ENCODE measurements at places on chromosomes 5 and 9.

GRCh38 chr5:111255169-111255568, 31.0 kb downstream of the CAMK4 start:
- no peak for DNase-seq

DNA sequence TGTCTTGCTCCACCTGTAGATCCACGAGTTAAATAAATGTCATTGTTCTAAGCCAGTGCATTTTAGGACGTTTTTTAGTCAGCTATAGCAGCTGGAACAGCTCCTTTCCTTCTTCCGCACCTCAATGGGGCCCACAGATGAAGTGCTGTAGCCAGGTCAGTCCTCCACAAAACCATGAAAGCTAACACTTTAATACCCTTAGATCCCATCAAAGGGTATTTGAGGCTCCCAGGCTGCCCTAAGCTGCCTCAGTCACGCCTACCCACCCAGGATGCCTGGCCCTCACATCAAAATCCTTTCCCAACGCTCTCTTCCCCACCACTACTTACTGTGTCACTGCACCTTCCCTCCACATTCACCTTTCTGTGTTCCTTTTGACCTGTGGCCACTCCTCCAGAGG, 44.1 kb upstream of the ACO1 start:
- DNase-seq, result no peak

DNA sequence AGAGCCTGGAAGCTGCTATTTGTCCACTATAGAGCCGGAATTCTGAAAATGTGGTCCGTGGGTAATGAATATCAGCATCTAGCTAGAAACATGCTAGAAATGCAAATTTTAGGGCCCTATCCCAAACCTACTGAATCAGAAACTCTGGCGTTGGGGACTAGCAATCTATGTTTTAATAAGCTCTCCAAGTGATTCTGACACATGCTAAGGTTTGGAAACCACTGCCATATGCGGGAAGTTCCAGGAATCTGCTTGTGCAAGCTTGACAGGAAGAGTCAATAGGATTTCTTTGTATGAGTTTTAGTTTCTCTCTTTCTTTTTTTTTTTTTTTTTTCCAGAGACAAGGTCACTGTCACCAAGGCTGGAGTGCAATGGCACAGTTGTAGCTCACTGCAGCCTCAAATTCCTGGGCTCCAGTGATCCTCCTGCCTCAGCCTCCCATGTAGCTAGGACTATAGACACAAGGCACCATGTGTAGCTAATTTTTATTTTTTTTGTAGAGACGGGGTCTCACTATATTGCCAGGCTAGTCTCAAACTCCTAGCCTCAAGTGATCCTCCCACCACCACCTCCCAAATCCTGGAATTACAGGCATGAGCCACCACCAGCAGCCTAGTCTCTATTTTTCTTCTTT, 26.4 kb upstream of the CARNMT1 start:
- no peak for DNase-seq

DNA sequence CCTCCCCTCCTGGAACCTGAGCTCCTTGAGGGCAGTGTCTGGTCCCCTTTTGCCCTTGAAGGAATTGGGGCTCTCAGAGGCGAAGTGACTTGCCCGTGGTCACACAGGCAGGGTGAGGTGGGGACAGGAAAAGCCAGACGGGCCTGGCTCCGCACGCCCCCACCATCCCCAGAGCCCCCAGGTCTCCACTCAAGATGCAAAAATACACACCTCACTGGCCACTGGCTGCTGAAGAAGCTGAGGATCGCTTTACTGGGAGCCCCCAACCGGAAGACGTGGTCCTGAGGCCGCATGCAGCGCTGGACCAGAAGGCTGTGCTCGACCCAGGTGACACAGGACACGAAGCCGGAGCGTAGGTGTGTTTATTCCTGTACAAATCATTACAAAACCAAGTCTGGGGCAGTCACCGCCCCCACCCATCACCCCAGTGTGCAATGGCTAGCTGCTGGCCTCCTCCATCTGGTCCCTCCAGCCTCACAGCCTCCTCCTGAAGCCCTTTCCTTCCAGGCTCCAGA, 7.6 kb upstream of the AK1 start:
- DNase-seq, result no peak

GRCh38 chr5:17151686-17152085, 65.7 kb upstream of the BASP1 start:
- no peak for DNase-seq

GRCh38 chr9:92611621-92612285, 58.2 kb downstream of the IPPK start:
- no peak for DNase-seq

DNA sequence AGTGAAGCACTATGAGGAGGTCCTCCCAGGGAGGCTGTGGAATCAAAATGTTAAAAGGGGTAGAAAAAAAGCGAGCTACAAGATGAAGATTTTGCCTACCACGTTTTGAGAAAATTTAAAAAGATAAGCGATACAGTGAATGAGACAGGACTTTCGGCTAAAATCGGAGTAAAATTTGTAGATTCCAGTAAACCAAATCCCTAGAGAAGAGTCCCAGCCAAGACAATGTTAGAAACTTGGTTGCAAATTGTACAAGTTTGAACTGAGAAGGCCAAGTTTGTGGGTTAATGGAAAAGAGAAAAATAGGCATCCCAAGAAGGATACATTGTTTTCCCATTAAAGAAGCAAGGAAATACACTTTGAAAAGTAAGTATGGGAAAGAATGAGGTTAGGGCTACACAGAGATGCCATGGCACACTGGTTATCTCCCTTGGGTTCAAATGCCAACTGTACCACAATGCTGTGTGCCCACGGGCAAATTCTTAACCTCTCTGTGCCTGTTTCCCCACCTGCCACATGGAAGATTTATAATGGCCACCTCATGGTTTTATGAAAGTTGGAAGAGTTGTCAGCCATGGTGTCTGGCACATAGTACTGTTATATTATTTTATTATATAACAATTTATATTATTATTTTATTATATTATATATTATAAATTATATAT, 16.2 kb upstream of the MGAT1 start:
- DNase-seq, result no peak

GRCh38 chr5:22665801-22666200, 187.3 kb downstream of the CDH12 start:
- no peak for DNase-seq

- no peak for DNase-seq
Measured at GRCh38 chr5:8730194-8730593, 815.7 kb downstream of the SEMA5A start.

- no peak for DNase-seq
Measured at GRCh38 chr9:35285731-35286130, 123.9 kb downstream of the UNC13B start.

- DNase-seq, result no peak
Measured at GRCh38 chr5:175564716-175565115, 86.4 kb downstream of the SFXN1 start.

DNA sequence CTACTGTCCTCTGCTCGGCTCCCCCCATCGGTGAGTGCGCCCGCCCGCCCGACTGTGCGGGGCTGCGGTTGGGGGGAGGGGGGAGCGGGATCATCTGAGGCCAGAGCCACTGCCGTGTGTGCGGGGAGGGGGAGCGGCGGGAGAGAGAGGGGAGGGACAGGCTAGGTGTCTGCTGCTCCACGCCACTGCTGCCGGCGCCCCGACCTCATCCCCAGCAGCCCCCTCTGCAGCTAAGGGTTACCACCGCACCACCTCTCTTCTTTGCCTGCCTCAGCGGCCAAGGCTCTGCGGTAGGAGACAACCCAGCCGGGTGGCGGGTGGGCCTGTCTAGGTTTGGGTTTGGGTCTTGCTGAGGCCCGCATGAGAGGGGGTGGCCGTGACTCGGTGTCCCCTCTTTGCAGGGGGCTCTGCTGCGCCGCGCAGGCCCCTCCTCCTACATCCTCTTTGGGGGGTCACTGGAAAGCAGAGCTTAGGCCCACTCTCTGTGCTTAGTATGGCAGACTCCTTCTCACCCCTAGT, 670 bp upstream of the PURA start:
- DNase-seq, result no peak

DNA sequence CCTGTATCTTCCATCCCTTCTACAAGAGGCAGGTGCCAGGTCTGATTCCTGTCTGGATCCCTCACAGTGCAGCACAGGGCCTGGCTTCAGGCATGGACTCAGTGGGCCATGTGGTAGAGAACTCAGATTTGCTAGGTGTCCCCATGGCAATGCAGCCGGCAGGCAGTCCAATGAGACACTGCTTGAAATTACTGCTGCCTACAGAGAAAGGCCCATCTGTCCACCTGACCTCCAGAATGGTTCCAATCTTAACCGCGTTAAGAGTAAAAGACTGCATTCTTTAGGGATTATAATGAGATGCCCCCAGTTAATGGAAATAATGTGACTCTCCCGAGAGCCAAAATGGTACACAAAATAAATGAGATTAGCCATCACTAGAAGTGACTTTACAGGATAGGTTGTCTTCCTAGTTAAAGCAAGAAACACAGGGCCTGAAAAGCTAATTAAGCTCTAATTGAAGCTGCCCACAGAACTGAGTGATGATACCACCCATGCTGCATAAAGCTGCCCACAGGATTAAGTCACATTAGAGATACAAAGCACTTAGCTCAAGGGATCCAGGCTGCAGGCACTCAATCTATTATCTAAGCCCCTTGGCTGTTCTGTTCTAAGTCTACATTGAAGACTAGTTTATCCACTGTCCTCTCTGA, 11.4 kb downstream of the FAM193B start:
- no peak for DNase-seq

- DNase-seq, result peak; percentile 42
Measured at GRCh38 chr9:126860757-126861466, 473 bp downstream of the ZBTB34 start.

- peak; percentile 69 for DNase-seq
Measured at GRCh38 chr5:132427281-132428146, 58.0 kb downstream of the SLC22A5 start.
